ENCODE measurements at places on chromosomes 4 and X.

- peak; percentile 43 for DNase-seq
Observed at GRCh38 chr4:119116925-119117900, 18.4 kb upstream of the MYOZ2 start.

- no peak for DNase-seq
Observed at GRCh38 chrX:44747317-44747716, 96.5 kb upstream of the DUSP21 start.

GRCh38 chrX:69237236-69237635 is 72.0 kb upstream of the PJA1 start:
- DNase-seq, result no peak

GRCh38 chr4:145816091-145816490 is 122.5 kb downstream of the ZNF827 start:
- DNase-seq, result no peak

All from fibroblast of the aortic adventitia (primary cell).